ENCODE measurements at places on chromosomes 6 and 20.

DNA sequence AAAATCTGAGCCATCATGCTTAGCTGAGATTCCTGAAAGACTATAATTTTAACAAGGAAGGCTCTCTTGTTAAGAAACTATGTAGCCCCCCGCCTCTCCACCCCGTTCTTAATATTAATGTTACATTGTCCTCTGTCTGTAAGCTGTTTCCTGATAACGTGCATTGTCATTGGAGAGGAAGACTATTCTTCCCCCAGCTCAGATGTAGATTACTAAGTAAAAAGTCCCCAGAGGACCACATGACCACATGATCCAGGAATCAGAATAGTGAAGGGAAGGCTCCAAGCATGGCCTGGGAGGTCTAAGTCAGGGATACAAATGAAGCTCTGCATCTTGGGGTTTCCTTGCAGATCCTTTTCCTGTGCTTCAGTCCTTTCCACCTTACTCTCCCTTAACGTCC, 106.4 kb downstream of the JARID2 start:
- DNase-seq: no peak

- DNase-seq: no peak
Measured at GRCh38 chr6:114407426-114408035, 64.7 kb upstream of the HS3ST5 start.

GRCh38 chr6:112433457-112433856, 86.3 kb downstream of the RFPL4B start:
- DNase-seq: no peak

- DNase-seq: no peak
Measured at GRCh38 chr6:109701774-109702173, 10.7 kb downstream of the FIG4 start.

DNA sequence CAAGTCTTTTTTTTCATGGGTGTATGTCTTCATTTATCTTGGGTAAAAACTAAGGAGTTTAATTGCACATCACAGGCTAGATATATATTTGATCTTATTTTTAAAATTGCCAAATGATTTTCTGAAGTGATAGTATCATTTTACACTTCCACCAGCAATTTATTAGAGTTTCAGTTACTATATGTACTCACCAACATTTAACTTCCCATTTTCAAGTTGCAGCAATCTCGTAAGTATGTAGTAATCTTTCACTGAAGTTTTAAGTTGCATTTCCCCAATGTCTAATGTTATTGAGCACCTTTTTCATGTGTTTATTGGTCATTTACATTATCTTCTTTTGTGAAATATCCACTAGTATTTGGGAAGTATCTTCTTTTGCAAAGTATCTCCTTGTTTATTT, 277.4 kb upstream of the CNR1 start:
- no peak for DNase-seq

GRCh38 chr6:63661769-63662168, 26.2 kb downstream of the PHF3 start:
- DNase-seq: no peak

- DNase-seq: no peak
Measured at GRCh38 chr6:151110576-151110905, 129.2 kb upstream of the AKAP12 start.

DNA sequence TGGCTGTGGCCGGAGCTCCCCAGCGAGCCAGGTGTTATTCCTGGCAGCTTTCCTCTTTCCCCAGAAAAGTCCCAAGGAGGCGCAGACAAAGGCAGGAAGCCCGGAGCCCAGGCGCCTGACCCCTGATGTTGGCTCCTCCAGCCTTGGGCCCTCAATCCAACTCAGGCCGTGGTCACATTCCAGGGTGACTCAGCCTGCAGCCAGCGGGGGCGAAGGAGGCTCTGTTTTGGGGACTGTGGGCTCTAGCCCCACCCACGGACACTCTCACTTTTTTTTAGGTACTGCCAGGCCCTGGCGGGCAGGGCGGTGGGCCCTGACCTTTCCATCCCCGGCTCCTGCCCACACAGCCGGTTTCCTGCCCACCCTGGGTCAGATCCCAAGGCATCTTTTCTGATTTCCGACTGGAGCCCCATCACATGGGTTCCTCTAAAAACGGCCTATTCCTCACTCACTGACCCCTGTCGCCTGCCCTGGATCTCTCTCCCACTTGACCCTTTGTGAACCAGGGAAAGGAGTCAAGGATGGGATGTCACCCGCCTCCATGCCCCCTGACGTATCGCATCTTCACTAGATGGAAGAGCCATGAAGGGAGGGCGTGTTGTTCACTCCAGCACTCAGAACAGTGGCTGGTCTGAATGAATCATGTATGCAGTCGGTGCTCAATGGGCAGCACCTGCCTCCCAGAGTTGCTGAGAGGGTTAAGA, 5.5 kb downstream of the PTGIS start:
- DNase-seq: no peak

- no peak for DNase-seq
Measured at GRCh38 chr6:125259354-125259736, 42.4 kb downstream of the HDDC2 start.

DNA sequence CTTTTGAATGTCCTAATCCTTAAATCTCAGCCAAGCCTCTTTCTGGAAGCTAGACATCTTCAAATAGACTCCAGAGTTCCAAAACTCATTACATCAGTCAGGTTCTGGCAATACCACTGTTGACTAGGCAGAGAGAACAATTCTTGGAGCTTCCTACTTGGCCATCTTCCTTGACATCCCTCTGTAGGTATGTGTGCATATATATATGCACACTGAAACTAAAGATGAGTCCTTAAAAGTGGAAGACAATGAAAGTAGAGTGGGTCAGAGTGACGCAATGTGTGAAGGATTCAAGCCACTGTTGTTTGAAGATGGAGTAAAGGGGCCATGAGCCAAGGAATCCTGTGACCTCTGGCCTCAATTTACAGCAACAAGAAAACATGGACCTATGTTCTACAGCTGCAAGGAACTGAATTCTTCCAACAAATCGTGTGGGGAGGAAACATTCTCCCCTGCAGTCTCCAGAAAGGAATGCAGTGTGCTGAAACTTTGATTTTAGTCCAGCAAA, 18.7 kb upstream of the DUSP22 start:
- DNase-seq: no peak
